Fibroblast of skin of right biceps (primary cell): ENCODE measurements at places on chromosomes 16 and 17.
A peak's percentile ranks its signal among the peaks of the same experiment; 100 is the strongest.

DNA sequence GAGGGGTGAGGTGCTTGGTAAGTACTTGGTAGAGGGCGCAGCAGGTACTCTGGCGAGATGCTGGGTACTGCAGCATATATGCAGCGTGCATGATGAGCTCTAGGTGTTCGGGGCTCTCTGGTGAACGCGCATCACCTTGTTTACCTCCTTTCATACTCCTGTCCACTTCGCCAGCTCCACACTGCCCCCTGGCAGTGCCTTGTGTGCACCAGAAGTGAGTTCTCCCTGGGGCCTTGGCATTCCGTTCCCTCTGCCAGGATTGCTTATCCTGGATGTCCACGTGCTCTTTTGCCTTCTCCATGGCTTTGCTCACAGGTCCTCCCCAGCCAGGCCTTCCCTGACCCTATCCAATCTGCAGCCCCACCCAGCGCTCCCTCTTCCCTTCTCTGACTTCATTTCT is 154.2 kb downstream of the MRM1 start:
- no peak for DNase-seq

- no peak for DNase-seq
Observed at GRCh38 chr17:74971842-74972106, 785 bp downstream of the HID1 start.

DNA sequence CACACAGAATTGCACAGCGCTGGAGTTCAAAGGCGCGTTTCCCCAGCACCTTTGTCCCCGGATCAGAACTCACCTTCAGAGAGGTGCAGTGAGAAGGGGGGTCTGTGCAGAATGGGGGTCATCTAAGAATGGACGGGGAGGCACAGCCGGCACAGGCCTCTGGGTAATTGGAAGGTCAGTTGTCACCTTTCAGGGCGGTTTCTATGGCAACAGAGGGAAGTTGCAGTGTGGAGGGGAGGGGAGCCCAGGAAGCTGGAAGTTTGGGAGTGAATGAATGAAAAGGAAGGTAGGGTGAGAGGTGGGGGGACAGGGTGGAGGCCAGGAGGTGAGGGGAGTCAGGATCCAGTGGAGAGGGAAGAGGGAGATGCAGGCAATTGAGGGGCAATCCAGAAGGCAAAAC is 12.4 kb upstream of the KCNG4 start:
- no peak for DNase-seq

GRCh38 chr17:41322094-41322902 is 6.8 kb upstream of the KRTAP17-1 start:
- peak; percentile 73 for DNase-seq

- peak; percentile 74 for DNase-seq
Observed at GRCh38 chr16:82855471-82855870, 228.7 kb downstream of the CDH13 start.

GRCh38 chr16:53998966-53999522 is 287.5 kb downstream of the IRX3 start:
- DNase-seq: no peak

DNA sequence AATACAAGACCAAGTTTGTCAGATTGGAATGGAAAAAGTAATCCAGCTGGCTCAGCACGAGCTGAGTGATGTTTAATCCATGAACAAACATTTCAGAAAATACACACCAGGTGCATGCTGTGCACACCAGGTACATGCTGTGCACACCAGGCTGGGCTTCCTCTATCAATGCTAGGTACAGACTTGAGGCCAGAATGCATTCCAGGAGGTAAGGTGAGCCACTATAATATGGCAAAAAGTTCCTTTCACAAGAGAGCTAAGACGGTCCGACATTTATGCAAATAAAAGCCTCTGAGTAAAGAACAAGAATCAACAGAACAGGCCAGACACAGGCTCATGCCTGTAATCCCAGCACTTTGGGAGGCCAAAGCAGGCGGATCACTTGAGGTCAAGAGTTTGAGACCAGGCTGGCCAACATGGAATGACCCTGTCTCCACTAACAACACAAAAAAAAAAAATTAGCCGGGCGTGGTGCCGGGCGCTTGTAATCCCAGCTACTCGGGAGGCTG is 128.2 kb downstream of the ZNF778 start:
- DNase-seq: no peak

- no peak for DNase-seq
Observed at GRCh38 chr17:2842464-2842863, 46.2 kb downstream of the RAP1GAP2 start.

GRCh38 chr16:86070484-86070883 is 171.5 kb downstream of the IRF8 start:
- no peak for DNase-seq

GRCh38 chr16:47037746-47038458 is 64.4 kb upstream of the DNAJA2 start:
- DNase-seq: peak; percentile 79

GRCh38 chr17:1201132-1201702 is 21.4 kb upstream of the ABR start:
- DNase-seq: no peak

GRCh38 chr17:28570716-28571360 is 486 bp downstream of the PIGS start:
- DNase-seq: no peak

DNA sequence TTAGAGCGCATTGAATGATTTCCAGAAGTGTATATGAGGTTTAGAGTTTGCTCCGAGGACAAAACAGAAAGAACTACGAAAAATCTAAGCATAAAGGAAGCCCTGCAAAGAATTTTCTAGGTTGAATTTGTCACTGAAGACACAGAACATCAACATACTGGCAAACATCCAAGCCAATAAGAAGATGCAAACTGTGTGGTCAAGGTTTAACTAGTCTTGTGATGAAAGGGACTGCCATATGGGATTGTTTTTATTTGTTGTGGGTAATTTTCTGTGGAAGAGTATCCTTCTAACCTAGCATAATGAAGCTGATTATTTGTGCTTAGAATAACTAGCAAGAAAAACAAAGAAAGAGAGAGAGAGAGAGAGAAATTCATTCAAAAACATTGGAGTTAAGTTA is 492.0 kb upstream of the ERCC4 start:
- DNase-seq: no peak

DNA sequence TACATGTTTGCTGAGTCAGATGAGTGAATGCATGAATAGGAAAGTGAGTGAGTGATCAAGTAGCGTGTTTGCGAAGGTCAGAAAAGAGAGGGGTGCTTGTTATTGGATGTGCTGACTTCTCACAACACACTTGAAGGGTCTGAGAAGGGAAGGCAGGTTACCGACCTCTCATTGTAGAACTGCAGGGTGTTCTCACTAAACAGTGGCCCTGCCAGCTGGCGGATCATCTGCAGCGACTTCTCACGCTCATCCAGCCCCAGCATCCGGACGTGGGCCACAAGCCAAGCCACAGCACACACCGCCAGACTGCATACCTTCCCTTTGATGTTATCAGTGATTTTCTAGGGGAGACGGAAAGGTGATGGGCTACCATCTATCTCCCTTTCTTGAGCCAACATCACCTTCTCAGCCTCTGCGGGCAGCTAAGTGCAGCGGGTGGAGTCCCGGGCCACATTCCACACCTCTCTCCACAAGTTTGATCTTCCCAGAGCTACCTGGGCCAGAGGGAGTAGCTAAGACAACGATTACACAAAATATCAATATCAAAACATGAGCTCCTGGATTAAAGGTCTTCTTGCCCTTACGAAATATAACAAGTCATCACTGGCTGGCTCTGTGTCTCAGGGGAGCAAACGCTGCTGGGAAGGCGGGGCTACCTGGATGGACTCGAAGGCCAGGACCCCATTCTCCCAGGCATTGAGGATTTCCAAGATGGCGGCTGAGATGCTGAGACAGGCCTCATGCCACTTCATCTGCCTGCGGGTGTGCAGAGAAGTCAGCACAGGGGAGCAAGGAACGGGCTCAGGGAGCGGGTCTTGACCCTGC is 11.0 kb downstream of the CSF3 start:
- DNase-seq: no peak

- DNase-seq: peak; percentile 47
Observed at GRCh38 chr16:1871974-1872635, at the start of gene MEIOB. TSS of gene MEIOB (minus strand) at chr16:1872164. CDS start at chr16:1868175, 3,989 bp downstream.

DNA sequence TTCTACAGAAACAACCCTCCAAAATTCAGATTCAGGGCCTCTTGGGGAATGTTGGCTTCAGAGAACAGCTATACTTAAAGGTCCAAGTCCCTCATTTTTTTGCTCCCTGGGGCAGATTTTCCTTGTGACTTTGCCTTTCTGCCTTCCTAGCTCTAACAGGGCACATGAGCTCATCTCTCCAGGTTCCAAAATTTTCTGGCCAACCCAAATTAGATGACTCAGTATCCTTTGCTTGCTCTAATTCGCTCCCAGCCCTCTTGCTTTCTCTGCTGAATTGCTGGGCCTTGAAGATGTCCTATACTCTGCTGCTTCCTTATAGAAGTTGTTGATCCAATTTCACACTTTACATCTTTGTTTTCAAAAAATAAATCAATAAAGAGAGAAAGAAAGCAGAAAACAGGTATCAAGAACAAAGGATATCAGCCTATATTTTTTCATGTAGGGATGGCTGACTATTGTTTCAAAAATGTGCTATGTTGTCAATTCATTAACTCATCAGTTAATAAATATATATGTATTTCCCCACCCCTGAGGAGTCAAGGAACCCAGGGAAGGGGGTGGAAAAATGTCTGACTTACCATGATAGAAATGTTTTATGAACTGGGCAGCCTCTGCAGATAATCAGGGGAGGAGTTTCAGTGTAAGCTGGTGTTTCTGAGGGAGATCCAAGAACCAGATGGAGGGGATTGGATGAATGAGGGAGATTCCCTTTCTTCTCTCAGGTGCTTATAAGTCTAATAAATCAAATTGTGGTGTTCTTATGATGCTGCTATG is 1.0 kb upstream of the KRTAP4-2 start:
- peak; percentile 65 for DNase-seq

- no peak for DNase-seq
Observed at GRCh38 chr17:74523308-74523707, 8.0 kb downstream of the CD300LB start.

- peak; percentile 1 for DNase-seq
Observed at GRCh38 chr16:5633845-5634440, 536.3 kb upstream of the EEF2KMT start.
